Stimulated activated CD4-positive, alpha-beta T cell treated with anti-CD3 and anti-CD28 coated beads, Interleukin-2, amount 100 ng/mL, for 48 hours (primary cell): ENCODE measurements at places on chromosomes 7 and 10.

DNA sequence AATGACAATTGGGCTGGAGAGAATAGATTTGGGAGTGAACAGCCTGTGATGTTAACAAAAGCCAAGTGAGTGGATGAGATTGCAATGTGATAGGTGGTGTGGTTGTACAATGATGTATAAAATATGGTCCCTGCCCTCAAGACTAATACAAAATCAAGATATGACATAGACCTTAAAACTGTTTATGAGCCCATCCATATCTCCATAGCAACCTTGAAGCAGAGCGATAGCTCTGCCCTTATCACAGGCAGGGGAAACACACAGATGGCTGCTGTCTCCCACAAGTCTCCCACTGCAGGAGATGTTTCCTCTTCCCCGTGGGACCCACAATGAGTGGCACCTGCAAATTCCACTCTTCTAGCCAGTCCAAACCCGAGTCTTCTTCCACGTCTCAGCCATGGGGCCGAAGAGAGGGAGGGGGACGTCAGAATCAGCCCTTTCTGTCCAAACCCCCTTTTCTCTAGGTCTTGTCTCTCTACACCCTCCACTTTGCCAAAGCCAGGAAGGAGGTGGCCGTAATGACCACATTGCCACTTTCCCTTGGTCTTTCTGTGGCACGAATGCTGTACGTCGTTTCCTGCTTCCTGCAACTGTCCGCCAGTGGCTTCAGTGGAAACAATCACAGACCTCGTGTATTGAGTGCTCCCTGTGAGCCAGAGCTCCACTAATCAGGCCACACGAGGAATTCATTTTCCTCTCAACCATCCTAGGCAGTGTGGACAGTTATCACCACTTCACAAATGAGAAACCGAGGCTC lies 7.5 kb upstream of the TBXAS1 start:
- no peak for DNase-seq

DNA sequence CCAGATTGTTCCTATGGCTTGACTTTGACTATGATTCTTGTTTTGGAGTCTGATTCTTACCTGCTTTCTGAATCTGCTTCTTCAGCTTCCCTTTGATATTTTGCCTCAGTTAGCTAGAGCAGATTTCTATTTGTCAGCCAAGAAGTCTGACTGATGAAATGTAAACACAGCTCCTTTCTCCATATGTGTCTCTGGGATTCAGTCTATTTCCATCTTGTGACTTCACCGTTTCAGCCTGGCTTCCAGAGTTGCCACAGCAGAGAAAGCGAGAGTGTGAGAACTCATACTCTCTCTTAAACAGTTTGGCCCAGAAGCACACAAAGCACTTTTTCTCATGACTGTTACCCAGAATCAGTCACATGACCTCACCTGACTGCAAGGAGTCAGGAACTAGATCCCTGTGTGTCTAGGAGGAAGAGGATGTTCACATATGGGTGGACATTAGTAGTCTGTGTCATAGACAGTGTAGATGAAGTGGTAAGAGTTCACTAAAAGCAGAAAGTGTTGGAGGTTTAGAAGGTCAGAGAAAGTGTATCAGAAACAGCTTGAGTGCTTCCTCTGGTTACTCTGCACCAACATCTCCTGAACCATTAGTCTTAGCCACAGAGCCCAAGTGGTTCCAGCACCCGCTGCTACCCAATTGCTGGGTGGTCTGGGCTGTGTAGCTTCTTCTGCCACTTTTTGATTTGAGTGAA lies 103.4 kb upstream of the CDK6 start:
- no peak for DNase-seq

DNA sequence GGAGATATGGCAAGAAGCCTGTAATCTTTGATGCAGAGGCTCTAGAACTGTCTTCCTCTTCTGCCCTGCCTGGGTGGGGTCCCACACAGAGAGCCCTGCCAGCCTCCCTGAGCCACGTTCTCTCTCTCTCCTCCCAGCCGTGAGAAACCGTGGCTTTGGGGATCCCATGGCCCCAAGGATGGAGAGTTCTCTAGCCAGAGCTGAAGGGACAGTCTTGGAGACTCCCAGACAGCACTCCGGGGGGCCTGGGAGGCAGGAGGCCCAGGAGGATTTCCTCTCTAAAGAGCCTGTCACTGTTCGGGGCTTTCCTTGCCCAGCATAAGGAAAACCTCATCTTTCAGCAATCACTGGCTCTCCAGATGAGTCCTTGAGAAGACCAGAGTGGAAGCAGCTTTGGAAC lies 227.1 kb downstream of the ARHGAP12 start:
- no peak for DNase-seq

GRCh38 chr10:59825932-59826331 lies 72.7 kb upstream of the MRLN start:
- no peak for DNase-seq

GRCh38 chr10:79316671-79317431 lies 30.4 kb upstream of the PPIF start:
- DNase-seq = no peak

- DNase-seq = no peak
Measured at GRCh38 chr7:149027055-149027454, 1.2 kb downstream of the PDIA4 start.

DNA sequence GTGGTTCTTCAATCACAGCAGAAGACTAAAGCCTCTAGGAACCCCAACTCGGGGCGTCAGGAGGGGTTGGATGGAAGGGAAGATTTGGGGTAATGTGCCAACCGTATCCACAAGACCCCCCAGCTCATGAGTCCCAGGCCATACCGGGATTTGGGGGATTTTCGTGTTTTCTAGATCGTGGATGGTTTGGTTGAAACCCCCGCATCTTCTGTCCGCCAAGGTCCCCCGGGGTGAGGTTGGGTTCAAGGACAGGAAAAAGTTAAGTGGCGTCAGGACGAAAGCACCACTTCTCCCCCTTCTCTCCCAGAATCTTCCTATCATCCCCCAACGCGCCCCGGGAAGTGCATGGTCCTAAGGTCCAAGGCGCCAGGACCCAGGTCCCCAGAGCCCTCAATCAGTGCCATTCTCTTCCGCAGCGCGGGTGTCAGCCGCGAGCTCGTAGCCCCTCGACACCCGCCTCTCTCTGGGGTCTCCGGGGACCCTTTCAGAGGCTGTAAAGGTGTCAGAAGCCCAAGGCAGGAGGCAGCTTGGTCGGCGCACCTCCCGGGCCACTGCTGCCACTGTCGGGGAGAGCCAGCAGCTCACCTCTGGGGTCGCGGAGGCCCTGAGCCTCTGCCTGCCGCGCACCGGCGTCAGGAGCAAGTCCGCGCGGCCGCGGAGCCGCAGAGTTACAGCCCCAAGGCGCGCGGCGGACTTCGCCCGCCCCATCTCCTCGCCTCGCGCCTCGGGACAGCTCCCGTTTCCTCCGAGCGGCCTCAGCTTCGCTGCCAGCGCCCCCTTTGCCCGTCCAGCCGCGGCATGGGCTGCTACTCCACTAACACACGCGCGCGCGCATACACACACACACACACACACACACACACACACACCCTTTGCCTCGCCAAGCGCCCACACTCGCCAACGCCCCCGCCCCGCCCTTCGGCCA lies 1.5 kb downstream of the MKX start:
- peak; percentile 12 for DNase-seq

DNA sequence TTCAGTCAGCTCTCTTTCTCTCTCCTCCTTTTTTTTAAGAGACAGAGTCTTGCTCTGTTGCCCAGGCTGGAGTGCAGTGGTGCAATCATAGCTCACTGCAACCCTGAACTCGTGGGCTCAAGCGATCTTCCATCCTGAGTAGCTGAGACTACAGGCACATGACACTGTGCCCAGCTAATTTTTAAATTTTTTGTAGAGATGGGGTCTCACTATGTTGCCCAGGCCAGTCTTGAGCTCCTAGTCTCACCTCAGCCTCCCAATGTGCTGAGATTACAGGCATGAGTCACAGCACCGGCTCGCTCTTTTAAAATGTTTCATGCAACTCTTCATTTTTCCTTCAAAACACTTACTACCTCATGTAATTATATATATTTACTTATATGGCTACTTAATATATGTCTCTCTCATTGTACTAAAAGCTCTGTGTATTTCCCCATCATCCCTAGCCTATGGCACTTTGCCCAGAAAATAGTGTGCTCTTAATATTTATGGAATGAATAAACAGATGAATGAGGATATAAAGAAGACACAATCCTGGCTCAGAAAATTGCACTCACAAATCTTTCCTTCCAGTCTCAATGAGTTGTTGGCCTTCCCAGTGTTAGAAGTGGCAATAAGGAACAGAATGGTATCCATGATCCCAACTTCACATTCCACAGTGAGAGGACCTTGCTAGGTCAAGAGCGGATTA lies 33.9 kb downstream of the EBLN1 start:
- no peak for DNase-seq

DNA sequence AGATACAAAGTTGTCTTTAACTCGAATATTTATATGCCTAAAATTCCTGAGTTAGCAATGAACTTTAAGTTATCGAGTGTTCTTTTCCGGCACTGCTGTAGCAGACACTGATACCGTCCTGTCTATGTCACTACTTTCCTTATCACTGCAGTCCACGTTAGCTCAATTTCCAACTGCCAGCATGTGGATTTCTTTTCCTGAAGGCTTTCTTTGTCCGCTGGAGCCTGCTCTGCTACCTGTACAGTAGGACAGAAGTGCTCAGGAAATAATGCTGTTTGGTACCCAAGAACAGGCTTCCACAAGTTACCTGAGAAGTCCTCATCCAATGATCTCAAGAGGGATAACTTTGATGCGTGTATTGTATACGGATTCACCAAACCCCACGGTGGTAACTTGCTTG lies 329.4 kb downstream of the NXPH1 start:
- DNase-seq = no peak

- DNase-seq = no peak
Measured at GRCh38 chr10:43121444-43121843, 16.8 kb upstream of the CSGALNACT2 start.

DNA sequence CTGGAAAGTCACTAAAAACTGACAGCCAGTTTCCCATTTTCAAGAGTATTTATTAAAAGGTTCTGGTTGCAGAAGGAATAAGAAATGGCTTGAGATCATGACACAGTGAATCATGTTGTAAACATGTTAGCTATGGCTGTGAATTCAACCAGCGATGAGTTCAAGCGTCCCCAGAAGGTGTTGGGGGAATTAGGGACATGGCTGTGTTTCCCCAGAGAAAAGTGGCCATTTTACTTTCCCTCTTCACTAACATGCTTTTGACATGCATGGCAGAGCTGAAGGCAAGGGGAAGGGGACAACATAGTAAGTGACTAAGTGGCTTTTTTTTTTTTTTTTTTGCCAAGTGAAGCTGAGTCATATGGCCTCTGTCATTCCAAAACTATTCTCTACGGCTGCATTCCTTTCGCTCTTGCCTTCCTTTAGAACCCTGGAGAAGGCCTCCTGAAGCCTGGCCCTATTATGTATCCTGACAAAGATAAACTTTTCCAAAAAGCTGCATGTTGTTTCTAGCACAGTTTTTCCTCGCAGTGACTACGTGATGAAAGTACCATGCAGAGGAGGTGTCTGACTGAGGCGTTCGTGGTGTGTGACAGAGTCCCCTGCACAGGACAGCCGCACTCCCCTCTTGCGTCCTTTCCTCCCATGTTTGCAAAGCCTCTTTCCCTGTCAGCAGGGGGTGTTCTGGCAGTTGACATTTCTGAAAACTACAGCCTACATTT lies 46.9 kb downstream of the EGFR start:
- DNase-seq = no peak

DNA sequence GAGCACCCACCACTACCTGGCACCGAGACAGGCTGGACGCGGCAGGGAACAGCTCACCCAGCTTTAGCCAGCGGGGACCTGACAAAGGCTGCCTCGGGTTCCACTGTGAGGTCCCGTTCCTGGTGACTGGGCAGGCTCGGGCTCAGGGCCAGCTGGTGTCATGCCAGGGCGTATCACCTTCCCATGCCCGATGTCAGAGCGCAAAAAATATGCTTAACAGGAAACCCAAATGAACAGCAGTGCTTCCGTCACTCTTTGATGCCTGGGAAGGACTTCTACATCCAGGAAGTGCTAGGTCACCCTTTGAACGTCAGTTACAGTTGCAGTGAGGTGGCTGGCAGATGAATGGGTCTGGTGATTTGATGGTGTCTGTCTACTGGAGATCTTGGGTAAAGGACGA lies 106.0 kb downstream of the ADARB2 start:
- no peak for DNase-seq

- DNase-seq = no peak
Measured at GRCh38 chr10:115402699-115403098, 309.5 kb downstream of the ATRNL1 start.

DNA sequence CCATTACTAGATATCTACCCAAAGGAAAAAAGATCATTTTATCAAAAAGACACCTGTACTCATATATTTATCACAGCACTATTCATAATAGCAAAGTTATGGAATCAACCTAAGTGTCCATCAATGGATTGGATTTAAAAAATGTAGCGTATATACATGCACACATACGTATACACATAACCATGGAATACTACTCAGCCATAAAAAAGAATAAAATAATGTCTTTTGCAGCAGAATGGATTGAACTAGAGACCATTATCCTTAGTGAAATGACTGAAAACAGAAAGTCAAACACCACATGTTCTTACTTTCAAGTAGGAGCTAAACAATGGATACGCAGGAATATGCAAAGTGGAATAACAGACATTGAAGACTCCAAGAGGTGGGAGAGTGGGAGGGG lies 157.7 kb upstream of the LAMB4 start:
- no peak for DNase-seq

- DNase-seq = no peak
Measured at GRCh38 chr10:17643339-17643754, 604 bp upstream of the STAM start.

DNA sequence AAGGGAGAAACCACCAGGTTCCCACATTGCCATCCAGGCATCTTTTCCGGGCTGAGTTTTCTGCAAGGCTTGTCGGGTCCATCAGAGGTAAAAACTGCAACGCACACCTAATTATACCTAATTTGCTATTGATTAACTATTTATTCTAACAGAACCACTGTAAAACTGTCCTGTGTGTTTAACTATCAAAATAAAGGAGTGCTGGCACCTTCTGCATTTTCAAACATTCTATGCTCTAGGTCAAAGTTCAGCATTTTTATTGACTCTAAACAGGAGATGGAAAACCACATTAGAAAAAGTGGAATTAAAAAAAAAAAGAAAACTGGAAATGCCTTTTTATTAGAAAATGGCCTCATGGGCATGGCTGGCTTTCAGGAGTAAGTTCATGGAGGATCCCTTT lies 82.0 kb downstream of the ADARB2 start:
- no peak for DNase-seq

DNA sequence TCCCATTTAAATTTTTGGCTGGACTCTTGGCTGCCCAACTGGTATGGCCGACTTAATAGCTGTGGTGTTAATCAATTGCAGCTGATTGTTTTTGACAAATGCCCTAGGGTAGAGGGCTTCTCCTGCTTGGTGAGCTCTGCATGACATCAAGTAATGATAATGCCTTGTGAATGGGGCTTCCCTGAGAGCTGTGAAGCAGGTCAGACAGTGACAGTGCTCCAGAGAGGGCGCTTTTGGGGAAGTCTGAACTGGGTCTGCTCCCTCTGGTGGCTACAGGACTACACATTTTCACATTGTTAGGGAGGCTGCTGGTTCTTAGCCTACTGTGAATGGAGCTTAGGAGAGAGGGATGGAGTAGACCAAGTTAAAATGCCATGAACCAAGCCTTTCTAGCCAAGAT lies 98.8 kb downstream of the SDK1 start:
- no peak for DNase-seq

- peak; percentile 74 for DNase-seq
Measured at GRCh38 chr10:89029785-89030437, 39.3 kb downstream of the FAS start.

GRCh38 chr10:11194859-11195586 lies 177.4 kb downstream of the CELF2 start:
- no peak for DNase-seq

- no peak for DNase-seq
Measured at GRCh38 chr10:36946598-36946997, 178.8 kb upstream of the ANKRD30A start.

- DNase-seq = peak; percentile 18
Measured at GRCh38 chr10:132575320-132576201, 38.0 kb downstream of the INPP5A start.

GRCh38 chr7:33649476-33650441 lies 255.6 kb upstream of the BMPER start:
- DNase-seq = no peak
